ENCODE measurements at places on chromosomes 3 and 15. TPM values are rescaled to one million over a fixed set of nuclear protein-coding genes. Genes with fewer than 3 reads are reported as not detected.

Gene GOLGA6L7
- 0.21 TPM for total RNA-seq

Gene GP5
- 0.11 TPM for total RNA-seq

Gene RTP1
- 0.24 TPM for total RNA-seq

Gene KLF15
- 1.8 TPM for total RNA-seq

Gene SV2B
- 10.1 TPM for total RNA-seq

Gene HYKK
- 0.43 TPM for total RNA-seq

- ATAC-seq: peak; percentile 7
Observed at GRCh38 chr15:89243046-89243690, 611 bp upstream of the FANCI start.

- peak; percentile 94 for ATAC-seq
Observed at GRCh38 chr3:145294572-145294971, 866.4 kb downstream of the PLOD2 start.

- no peak for ATAC-seq
Observed at GRCh38 chr15:58588096-58588495, 156.3 kb downstream of the LIPC start.

- no peak for ATAC-seq
Observed at GRCh38 chr3:51382947-51383578, 2.0 kb upstream of the MANF start.

- no peak for ATAC-seq
Observed at GRCh38 chr3:130266817-130267216, 78.7 kb upstream of the COL6A5 start.

GRCh38 chr3:42685891-42686820 lies 819 bp downstream of the KLHL40 start:
- no peak for ATAC-seq

GRCh38 chr3:36257158-36257852 lies 123.0 kb upstream of the STAC start:
- no peak for ATAC-seq

DNA sequence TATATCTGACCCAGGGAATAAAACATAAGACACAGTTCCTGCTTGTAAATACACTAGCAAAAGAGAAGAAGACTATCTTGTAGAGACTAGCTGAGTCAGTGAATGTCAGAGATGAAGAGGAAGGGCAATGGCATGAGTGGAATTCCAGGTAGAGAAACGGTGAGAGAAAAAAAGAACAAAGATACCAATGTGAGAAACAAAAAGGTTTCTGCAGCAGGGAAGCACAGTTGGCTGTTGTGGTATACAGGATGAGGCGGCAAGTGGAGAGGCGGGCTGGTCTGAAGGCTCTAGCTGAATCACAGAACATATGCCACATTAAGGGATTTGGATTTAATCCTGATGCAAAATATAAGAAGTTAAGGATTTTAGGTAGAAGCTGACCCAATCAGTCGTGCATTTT lies 17.1 kb upstream of the TASOR start:
- ATAC-seq: no peak

GRCh38 chr3:193970773-193971206 lies 165.2 kb upstream of the HES1 start:
- ATAC-seq: no peak

GRCh38 chr3:111690242-111690641 lies 95.1 kb upstream of the ZBED2 start:
- no peak for ATAC-seq

GRCh38 chr15:71252044-71252739 lies 136.9 kb downstream of the THSD4 start:
- no peak for ATAC-seq

- no peak for ATAC-seq
Observed at GRCh38 chr3:65968996-65969395, 69.7 kb downstream of the MAGI1 start.

DNA sequence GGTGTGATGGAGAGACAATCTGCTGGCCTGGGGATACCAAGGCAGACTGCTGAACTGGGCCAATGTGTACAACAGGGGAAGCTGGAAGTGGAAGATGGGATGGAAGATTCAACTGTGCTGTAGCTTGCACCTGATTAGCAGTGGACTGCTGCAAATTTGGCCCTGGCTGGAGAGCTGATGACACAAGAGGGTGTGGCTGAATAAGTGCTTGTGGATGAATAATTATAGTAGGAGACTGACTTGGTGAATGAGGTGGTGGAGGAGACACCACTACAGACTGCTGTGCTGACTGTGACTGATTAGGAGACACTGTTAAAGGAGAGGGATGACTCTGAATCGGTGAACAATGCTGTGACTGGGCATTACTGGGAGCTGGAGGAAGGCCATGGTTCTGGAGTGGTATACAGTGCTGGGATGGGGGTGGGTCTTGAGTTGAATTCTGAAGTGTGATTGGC lies 52.5 kb downstream of the PHC3 start:
- ATAC-seq: no peak
